Caco-2 (cell line): ENCODE measurements at places on chromosomes 5 and 9. TPM values are rescaled to one million over a fixed set of nuclear protein-coding genes. Genes with fewer than 3 reads are reported as not detected.

DNA sequence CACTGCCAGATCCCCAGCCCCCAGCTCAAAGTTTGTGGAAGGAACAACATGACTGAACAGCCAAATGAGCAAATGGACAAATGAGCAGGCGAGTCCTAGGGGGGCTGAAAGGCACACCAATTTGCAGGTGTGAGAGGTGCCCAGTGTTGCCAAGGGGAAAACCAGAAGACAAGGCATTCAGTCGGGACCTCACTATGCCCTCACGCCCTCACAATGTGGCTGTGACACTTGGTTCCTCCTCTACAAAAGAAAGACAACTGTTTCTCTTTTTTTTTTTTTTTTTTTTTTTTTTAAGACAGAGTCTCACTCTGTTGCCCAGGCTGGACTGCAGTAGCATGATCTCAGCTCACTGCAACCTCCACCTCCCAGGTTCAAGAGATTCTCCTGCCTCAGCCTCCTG is 28.0 kb downstream of the TNIP1 start:
- DNase-seq = no peak

- DNase-seq = no peak
These were observed 104.5 kb upstream of the NUDT12 start for GRCh38 chr5:103667068-103667467.

GRCh38 chr5:68137511-68138140 is 77.9 kb upstream of the PIK3R1 start:
- DNase-seq = no peak

DNA sequence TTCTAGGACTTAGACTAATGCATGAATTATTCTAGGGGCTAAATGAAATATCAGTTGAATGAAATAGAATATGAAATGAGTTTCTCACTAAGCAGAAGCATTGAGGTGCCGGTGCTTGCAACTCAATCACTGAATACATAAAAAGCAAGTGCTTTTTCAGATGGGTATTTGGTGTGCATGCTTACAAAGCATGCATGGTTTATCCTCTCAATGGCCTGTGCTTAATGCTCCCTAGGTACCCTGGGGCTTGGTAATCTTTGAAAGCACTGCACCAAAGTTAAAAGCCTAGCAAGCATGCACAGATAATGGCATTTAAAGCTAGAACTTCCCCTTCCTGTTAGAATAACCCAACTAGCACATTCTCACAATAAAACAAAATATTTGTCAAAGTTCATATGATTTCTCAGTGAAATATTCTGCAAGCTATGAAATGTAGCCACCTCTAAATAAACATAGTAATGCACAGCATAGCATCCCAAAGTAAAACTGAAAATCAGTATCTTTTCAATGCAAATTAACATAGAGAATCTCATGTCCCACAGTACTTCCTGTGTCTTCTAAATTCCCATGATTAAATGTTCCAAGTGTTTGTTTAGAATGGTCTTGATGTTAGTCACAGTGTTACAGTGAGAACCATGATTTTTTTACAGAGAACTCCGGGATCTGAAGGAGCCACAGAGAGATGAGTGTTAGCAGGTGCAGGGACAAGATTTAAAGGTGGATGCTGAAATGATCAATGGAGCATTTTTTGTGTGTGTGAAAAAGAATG is 143.4 kb upstream of the CDH6 start:
- DNase-seq = no peak

- no peak for DNase-seq
These were observed 190.3 kb downstream of the MELK start for GRCh38 chr9:36762958-36763357.

Gene FBXO4
- 8.1 and 9.7 TPM in 2 replicates for total RNA-seq

Gene SHB
- total RNA-seq = 18.3 and 18.4 TPM in 2 replicates

DNA sequence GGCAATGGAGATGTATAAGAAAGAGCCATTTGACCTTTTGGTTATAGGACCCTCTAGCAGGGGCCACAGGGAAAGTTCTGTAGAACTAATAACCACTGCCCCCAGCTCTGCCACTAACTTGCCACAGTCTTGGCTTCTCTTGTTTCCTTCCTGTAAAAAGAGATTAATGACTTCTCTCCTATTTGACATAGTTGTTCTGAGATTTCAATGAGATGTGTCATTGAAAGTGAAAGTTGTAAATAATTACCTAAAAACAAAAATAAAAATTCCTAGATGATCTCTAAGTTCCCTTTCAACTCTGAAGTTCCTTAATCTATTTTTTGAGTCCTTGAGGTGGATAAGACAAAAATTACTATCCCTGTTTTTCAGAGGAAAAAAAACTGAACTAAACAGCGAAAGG is 1.4 kb upstream of the KIF12 start:
- DNase-seq = no peak

Gene ST8SIA4
- 0.61 and 0.72 TPM in 2 replicates for total RNA-seq

Gene JAKMIP2
- total RNA-seq = 0.58 and 1.2 TPM in 2 replicates

GRCh38 chr5:12691330-12691729 is 787.1 kb upstream of the CTNND2 start:
- no peak for DNase-seq

DNA sequence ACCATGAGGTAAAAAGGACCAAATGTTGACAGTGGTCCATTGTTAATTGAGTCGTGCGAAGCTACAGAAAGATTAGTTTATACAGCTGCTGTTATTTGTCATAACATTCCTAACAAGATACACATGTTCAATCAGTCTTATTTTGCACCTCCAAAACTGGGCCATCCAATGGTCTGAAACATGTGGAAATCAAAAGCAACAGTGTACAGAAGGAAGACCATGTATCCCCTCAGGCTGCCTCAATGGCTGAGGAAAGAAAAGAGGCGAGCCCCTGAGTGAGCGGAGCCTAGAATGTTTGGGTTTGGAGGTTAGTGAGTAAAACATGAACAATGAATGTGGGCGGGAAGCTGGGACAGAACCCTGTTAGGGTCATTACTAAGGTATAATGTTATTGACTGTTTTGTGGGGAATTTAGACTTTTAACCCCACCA is 35.6 kb downstream of the NFIB start:
- no peak for DNase-seq

GRCh38 chr9:114735704-114736103 is 53.7 kb upstream of the TEX48 start:
- no peak for DNase-seq

DNA sequence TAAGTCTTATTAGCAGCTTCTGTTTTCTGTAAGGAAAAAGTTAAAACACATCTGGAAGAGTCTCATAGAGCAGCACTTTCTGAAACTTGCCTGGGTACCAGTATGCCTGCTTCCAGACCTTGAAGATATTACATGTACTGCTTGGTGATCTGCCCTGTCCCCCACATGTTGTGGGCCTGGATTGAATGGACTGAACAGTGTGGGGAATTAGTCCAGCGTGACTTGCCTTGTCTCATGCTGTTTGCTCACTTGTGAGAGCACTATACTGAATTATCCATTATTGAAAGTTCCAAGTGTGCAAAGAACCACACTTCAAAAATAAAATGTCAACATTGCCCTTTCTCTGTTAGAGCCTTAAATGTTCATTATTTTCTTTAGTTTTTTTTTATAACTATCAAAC is 8.9 kb downstream of the CTNNA1 start:
- no peak for DNase-seq

Gene C6
- total RNA-seq = not detected in 2 replicates

Gene ORM2
- total RNA-seq = 45.5 and 46.0 TPM in 2 replicates

DNA sequence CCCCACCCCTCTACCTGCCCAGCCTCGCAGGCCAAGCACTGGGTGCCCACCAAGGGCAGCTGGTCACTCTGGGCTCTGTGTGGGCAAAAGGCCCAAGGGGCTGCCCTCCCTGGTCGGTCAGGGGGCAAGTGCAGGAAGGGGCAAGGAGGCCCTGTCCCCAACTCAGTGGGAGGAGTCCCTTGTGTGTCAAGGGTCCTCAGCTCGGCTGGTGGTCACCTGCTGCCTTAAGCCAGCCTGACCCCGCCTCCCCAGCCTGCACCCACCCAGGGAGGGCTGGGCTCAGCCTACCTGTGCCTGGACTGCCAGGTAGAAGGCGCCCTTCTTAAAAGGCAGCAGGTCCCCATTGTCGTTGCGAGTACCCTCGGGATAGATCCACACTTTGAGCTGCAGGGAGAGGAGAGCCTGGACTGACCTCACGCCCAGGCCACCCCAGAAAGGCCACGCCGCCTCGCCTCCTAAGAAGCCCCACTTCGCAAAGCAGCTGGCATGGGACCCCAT is 10.9 kb downstream of the AGPAT2 start:
- no peak for DNase-seq

Gene DND1
- 1.8 TPM in 2 replicates for total RNA-seq

Gene PCDHB8
- not detected in 2 replicates for total RNA-seq

DNA sequence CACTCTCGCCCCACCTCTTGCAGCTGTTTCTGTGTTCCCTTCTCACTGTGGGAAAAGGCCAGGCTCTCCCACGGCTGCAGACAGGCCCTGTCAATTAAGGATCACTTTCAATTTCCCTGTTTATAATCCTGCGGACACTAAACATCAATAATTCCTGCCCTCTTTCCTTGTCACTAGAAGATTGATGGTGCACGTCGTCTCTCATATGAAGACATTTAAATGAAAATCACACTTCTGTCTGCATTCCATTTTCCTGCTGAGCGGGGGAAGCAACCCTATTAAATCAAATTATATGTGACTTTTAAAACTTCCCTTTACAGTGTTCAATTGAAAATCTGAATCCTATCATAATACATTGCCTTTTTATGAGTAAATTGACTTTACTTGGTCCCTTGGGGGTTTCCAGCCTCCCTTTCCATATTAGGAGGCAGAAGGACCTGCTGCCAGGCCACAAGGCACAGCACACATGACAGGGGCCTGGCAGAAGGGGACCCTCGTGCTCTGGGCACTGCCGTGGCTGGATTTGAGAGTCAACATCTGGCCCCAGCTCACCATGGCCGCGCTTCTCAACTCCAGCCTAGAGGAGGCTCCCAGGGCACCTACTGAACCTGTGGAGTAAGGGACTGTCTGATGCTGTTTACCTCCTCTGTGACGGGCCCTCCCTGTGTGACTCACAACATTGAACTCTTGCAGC is 311.0 kb upstream of the IRX4 start:
- no peak for DNase-seq

Gene CFAP77
- not detected in 2 replicates for total RNA-seq

DNA sequence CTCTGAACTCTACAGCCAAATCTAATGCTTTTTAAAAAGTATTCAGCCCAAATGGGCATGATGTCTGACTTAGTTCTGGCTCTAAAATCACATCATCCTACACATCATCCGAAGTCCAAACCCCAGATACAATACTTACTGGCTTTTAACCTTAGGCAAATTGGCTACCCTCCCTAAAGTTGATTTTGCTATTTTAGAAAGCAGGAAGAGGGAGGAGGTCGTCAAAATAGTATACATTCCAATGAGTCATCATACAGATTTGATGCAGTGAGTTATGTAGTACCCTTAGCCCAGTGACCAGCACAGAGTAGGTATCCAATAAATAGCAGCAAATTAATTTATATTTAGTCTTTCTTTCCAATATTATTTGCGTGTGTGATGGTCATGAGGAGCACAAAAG is 582.0 kb upstream of the TUSC1 start:
- DNase-seq = no peak

Gene TMC1
- not detected in 2 replicates for total RNA-seq

Gene CER1
- total RNA-seq = not detected in 2 replicates

- no peak for DNase-seq
These were observed 17.4 kb upstream of the TNFAIP8 start for GRCh38 chr5:119338326-119338946.

- no peak for DNase-seq
These were observed 389.4 kb downstream of the CDH9 start for GRCh38 chr5:26649000-26649399.

- DNase-seq = no peak
These were observed 110.4 kb downstream of the NFIB start for GRCh38 chr9:14203356-14204056.

DNA sequence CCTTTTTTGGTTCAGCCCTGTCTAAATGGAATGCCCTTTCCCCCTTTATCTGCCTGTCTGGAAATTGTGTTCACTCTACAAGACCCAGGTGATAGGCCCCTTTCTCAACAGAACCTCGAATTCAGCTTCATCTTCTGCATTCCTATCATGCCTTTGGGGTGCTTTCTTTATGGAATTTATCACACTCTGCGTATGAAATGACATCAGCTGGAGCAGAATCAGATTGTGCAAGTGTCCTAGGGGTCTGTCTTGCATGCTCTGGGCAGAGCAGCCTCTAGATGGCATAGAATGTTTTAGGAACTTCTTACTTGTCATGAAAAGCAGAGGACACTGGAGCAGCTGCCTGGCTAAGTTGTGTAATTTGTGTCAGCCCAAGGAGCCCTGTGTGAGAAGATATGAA is 84.9 kb downstream of the ISL1 start:
- DNase-seq = no peak

GRCh38 chr5:110785356-110785755 is 46.5 kb downstream of the SLC25A46 start:
- DNase-seq = no peak

DNA sequence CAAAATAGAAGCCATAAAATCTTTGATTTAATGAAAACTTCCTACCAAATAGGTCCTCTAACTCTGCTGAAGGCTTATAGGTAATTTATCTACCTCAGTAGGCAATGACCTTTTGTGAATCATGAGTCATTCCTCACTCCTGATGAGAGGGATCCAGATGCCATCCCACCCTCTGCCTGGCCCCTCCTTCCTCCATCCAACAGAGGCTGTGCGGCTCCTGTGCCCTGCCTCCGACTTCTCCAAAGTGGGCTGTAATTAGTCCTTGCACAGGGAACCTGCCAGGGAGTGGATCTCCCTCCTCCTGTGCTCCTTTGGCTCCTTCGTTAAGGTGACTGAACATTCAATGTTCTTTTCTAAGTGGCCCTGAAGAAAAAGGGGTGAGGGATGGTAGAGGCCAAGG is 213.9 kb upstream of the TBCA start:
- DNase-seq = no peak

- no peak for DNase-seq
These were observed 23.3 kb upstream of the UGT3A2 start for GRCh38 chr5:36089989-36090388.

Gene SHISAL2B
- not detected in 2 replicates for total RNA-seq

Gene C5orf24
- 41.2 and 48.7 TPM in 2 replicates for total RNA-seq

DNA sequence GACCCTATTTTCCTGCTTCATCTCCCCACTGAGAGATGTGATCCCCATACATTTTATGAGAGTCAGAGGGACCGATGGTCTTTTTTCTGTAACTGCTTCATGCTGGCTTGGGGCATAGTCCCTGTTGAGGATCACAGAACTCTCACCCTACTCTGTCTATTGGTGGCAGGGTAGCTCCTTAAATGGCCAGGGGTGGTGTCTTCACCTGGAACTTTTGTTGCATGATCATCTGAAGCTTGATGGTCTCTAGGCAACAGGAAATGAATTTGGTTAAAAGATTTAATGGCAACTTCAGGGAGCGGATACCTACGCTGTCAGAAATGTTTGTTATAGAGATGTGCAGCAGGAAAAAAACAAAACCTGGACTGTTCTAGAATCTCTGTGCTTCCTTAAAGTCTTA is 87.0 kb upstream of the GLIS3 start:
- DNase-seq = no peak

Gene SPATA31A3
- not detected in 2 replicates for total RNA-seq

Gene FBXL7
- total RNA-seq = not detected in 2 replicates

DNA sequence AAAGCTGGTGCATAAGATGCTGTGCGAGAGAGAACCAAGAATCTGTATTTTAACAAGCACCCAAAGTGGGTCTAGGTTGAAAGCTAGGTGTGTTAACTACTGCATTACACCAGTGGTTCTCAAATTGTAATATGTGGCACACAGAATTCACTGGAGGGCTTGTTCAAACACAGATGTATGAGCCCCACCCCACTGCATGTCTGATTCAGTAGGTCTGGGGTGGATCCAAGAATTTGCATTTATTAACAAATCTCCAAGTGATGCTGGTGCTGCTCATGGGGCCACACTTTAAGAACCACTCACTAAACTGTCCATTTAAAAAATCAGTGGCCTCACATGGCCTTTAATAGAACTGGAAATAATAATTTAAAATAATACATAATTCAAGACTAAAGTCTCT is 40.4 kb downstream of the LPAR1 start:
- no peak for DNase-seq
